ENCODE measurements at places on chromosomes 1 and 21.

- no peak for DNase-seq
Observed at GRCh38 chr1:34101151-34101550, 63.9 kb downstream of the CSMD2 start.

GRCh38 chr1:69077633-69078032, 490.1 kb upstream of the LRRC7 start:
- DNase-seq = no peak

- DNase-seq = no peak
Observed at GRCh38 chr1:223702735-223703667, 9.3 kb upstream of the CAPN2 start.

- no peak for DNase-seq
Observed at GRCh38 chr1:33088119-33088906, 7.4 kb downstream of the AZIN2 start.

- DNase-seq = peak; percentile 68
Observed at GRCh38 chr1:209756615-209757445, 977 bp downstream of the TRAF3IP3 start.

GRCh38 chr1:174166530-174167264, 7.4 kb downstream of the RABGAP1L start:
- no peak for DNase-seq

- peak; percentile 85 for DNase-seq
Observed at GRCh38 chr1:226677027-226678020, 61.8 kb downstream of the ITPKB start.

DNA sequence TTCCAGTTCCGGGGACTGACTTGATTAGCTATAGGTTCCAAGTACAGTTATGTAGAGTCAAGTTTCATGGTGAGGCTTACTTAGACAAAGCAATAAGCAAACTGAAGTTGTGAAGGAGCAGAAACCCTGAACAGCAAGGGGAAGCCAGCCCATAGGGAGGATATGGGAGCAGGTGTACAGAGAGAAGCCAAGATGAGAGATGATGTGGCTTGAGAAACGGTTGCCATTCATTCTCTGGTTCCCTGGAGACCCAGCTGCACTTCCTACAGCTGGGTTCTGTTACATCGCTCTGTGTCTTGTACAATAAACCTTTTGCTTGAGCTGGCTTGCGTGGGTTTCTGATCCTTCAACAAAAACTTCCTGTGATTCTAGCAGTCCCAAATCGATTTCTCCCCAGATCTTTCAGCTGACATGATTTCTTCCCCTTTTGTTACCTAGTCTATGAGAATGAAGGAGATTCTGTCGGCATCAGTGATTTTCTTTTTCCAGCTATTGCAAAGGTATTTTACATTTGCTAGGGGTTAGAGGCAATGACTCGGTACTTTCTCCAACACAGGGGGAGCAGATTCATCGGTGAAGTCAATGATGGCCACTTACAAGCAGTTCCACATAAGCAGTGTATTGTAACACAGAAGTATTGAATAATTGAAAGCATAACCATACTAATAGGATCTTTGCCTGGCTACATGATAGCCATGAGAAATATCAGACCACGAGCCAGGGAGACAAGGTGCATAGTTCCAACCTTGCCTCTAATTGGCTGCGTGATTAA, 67.3 kb downstream of the URB2 start:
- DNase-seq = no peak
